ENCODE measurements at places on chromosomes 5 and 9.

- no peak for DNase-seq
Measured at GRCh38 chr9:99336531-99336930, 114.4 kb downstream of the SEC61B start.

DNA sequence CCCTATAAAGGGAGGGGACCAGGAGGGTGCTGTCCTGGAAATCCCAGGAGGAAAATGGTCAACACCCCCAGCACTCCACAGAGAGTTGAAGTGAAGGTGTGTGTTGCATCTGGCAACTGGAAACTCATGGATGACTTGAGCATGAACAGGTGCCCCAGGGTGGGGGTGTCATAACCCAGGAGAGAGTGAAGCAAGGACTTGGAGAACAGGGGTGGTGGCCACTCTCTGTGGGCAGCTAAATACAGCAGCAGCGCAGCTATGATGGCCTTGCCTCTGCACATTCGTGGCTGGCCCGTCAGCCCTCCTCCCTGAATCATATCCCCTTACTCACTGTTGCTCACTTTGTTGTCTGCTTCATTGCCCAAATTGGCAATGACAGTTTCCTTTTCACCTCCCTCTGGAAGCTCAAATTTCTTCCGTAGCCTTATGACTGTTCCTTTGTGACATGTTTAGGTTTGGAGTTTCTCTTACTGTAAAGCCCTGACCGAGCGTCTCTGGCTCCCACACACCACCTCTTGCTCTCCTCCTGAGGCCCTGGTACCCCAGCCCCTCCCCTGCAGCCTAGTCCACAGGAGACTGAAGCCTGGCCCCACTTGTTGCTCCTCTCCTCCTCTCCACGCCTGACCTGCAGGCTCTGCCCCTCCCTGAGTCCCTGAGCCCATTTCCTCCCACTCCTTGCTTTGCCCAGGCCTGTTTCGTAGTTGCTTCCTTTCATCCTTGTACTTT is 185.8 kb downstream of the CD180 start:
- no peak for DNase-seq

GRCh38 chr5:157820593-157821252 is 38.2 kb downstream of the CLINT1 start:
- DNase-seq: peak; percentile 82

- DNase-seq: no peak
Measured at GRCh38 chr5:117302473-117302872, 727.9 kb upstream of the SEMA6A start.

GRCh38 chr5:115673596-115673995 is 47.8 kb upstream of the TMED7 start:
- DNase-seq: no peak

- no peak for DNase-seq
Measured at GRCh38 chr5:150211156-150212030, 21.5 kb downstream of the SLC6A7 start.

GRCh38 chr5:177442066-177442826 is 4.4 kb upstream of the PRR7 start:
- DNase-seq: no peak

- peak; percentile 96 for DNase-seq
Measured at GRCh38 chr5:120388016-120388781, 75.9 kb upstream of the PRR16 start.

DNA sequence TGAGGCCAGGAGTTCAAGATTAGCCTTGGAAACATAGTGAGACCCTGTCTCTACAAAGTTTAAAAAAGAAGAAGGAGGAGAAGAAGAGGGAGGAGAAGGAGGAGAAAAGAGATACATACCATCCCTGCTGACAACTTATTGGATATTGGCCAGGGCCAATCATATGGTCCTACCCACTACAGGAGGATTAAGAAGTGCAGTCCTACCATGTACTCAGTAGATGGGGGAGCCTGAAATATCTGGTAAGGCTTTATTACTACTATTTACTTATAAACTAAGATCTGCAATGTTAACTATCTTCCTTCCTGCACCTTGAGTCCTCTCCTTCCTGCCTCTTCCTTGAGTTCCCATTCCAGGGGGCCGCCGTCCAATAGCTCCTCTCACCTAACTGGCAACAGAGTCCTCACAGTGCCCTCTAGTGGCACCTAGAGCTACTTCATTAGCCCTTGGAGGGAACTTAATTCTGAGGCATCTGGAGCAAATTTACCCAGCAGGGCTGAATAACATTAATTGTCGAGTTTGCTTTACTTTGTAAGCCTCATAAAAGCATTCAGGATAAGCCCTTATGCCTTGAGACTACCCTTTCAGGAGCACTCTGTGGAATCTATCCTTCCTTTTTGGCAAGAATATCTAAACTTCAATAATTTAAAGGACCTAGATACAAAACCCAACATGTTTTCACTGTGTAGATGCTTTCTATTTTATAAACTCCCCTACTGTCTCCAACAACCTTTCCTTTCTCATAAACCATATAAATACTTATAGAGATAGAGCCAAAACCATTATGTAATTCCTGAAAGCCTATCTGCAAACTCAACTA is 39.1 kb upstream of the RANBP6 start:
- peak; percentile 87 for DNase-seq

DNA sequence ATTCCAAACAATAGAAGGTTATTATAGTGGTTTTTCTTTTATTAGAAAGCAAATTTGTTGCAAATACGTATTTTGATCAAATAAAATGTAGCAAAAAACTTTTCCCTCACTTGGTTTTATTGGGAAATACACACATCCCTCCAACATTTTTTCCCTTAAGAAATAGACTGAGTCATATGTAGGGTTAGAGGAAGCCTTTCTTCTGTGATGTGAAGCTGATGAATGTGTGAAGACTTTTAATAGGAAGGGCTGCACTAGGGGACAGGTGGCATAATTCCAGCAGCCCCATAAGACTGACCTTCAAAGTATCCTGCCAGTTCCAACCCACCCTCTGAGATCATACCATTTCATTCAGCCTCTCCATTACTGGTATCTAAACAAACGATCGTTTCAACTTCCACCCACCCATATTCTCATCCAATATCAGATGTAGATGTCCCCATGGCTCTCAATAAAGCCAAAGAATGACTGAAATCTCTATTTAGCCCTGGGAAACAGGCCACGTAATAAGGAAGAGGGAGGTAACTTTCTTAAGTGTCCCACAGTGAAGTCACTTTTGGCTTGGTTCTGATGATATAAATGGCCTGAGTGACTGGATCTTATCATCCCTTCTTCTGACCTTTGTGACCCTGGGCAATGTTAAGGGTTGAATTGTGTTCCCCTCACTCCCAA is 64.7 kb upstream of the LPAR1 start:
- DNase-seq: peak; percentile 8

GRCh38 chr5:1169211-1170115 is 31.9 kb upstream of the SLC6A19 start:
- DNase-seq: no peak

DNA sequence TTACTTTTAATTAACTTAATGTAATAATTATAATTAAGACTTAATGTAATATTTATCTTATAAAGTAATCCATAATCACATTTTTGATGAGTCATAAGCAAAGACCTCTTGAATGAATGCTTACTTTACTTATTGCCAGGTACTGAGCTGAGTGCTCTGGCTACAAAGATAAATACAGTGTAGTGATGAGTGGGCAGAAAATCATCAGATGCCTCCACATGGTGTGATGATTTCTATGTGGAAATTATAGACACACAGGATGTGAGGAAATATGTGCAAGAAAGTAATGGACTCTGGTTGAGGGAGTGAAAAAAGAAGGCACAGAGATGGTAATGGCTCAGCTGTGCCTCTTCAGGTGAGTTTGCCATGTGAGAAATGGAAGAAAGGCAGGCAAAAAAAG is 422.6 kb upstream of the CD180 start:
- DNase-seq: peak; percentile 40

DNA sequence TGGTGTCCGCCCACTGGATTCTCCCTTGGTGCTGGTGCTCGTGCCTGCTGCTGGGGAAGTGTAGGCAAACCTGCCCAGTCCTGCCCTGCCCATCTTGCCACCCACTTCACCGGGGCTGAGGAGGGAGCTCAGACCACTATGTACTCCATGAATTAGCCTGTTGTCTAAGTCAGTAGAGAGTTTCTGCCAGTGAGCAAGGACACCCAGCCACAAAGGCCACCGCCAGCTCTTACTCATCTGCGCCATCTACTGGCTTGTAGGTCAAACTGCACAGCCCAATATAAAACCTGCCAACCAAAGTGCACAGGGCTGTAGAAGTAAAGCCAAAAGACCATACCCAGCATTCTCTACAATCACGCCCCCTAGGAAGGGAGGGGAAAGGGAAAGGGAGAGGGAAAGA is 102.3 kb downstream of the GLIS3 start:
- DNase-seq: no peak

GRCh38 chr5:168347368-168348083 is 56.1 kb downstream of the WWC1 start:
- DNase-seq: no peak

DNA sequence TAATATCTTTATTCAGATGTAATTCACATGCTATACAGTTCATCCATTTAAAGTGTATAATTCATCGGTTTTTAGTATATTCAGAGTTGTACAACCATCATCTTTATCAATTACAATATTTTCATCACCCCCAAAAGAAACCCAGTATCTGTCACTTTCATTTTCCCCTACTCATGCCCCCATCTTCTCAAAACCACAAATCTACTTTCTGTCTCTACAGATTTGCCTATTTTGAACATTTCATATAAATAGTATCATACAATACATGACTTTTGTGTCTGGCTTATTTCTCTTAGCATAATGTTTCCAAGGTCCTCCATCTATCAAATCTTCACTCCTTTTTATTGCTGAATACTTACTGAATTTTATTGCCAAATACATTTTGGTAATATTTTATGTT is 305.1 kb upstream of the SGCD start:
- no peak for DNase-seq

- DNase-seq: peak; percentile 14
Measured at GRCh38 chr9:109190151-109190550, 23.1 kb upstream of the FRRS1L start.

GRCh38 chr9:32672469-32672868 is 37.0 kb upstream of the TAF1L start:
- DNase-seq: peak; percentile 66

DNA sequence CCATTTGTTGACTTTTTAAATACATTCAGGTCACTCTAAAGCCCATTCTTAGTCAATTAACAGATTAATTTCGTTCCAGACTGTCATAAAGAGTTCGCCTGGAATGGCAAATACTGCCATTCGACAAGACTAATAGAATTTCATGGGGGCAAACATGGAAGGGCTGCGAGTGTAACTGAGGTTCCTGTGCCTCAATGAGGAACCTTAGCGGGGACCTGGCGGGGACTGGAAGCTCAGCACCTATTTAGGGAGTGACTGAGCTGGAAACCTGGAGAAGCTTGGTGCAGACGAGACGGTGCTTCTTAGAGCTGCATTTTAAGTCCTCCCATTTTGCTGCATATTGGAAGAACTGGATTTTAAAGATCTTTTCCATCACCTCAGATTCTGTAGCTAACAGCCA is 3.4 kb downstream of the VCAN start:
- DNase-seq: no peak

All from choroid plexus epithelial cell (primary cell).